ENCODE measurements at places on chromosomes 3 and 15.

DNA sequence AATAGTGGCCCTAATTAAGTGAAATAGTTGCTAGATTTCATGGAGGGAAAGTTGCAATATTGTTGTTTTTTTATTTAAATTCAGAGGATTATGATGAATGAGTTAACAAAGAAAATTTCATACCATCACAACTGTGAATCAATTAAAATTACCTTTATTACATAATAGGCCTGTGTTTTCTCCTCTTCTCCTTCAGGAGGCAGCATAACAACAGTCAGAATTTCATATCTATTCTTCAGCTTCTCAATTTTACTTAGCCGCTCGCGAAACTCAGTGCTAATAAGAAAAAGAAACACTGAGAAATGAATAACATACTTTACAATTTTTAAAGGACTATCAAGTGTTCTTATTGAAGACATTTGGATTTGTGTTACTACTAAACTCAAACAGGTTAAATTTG lies 29.4 kb downstream of the TTC14 start:
- DNase-seq = no peak

GRCh38 chr15:89772932-89773583 lies 3.1 kb upstream of the MESP2 start:
- no peak for DNase-seq

DNA sequence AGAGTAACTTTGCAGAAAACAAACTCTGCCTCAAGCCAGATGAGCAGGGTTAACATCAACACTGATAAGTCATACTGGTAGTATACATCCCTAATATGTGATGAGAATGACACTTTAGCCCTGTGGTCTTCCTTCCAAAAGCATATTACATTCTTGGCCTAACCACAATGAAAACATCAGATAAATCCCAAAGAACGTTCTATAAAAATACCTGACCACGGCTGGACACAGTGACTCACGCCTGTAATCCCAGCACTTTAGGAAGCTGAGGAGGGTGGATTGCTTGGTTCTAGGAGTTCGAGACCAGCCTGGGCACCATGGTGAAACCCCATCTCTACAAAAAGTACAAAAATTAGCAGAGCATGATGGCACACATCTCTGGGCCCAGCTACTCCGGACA lies 4.7 kb downstream of the TMCC1 start:
- DNase-seq = no peak

GRCh38 chr3:64321747-64322146 lies 96.5 kb upstream of the PRICKLE2 start:
- no peak for DNase-seq

DNA sequence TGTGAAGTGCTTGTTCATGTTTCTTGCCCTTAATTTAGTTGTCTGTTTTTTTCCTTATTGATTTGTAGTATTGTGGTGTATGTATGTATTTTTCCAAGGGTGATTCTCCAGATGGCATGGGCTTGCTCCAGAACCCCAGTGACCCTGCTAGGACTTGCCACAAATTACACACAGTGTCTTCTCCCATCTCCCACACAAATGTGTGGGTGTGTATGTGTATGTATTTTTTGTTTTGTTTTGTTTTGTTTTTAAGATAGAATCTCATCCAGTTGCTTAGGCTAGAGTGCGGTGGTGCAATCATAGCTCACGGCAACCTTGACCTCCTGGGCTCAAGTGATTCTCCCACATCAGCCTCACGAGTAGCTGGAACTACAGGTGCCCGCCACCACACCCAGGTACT lies 36.2 kb upstream of the ARID3B start:
- no peak for DNase-seq

GRCh38 chr3:30752970-30753369 lies 141.5 kb downstream of the GADL1 start:
- no peak for DNase-seq
